ENCODE measurements at places on chromosomes 2 and 18.

GRCh38 chr2:145524303-145524702 lies 1004.4 kb upstream of the ZEB2 start:
- DNase-seq = no peak

GRCh38 chr2:107735201-107735600 lies 91.5 kb upstream of the RGPD4 start:
- DNase-seq = no peak

- no peak for DNase-seq
Measured at GRCh38 chr2:143802871-143803650, 673.8 kb downstream of the ARHGAP15 start.

GRCh38 chr2:52658598-52658997 lies 1109.0 kb upstream of the CHAC2 start:
- no peak for DNase-seq

- no peak for DNase-seq
Measured at GRCh38 chr18:52546686-52547346, 206.8 kb downstream of the DCC start.

DNA sequence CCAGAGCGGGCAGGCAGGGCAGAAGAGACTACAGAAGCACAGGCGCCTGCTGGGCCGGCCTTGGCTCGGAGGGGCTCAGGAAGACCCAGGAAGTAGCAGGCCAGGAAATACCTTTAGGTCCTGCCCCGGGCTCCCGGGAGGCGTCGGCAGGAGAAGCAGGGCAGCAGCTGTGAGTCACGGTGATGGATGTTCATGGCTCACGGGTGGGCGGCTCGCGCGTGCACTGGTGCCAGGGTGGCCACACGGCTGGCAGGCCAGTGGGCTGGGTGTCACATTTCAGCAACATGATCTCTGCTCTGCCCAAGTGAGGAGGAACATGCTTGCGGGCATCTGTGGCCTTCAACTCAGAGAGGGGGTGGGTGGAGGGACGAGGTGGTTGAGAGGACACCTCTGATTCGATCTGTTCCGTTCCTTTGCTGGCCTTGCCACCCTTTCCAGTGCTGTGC lies 139.3 kb downstream of the KLHL29 start:
- no peak for DNase-seq

DNA sequence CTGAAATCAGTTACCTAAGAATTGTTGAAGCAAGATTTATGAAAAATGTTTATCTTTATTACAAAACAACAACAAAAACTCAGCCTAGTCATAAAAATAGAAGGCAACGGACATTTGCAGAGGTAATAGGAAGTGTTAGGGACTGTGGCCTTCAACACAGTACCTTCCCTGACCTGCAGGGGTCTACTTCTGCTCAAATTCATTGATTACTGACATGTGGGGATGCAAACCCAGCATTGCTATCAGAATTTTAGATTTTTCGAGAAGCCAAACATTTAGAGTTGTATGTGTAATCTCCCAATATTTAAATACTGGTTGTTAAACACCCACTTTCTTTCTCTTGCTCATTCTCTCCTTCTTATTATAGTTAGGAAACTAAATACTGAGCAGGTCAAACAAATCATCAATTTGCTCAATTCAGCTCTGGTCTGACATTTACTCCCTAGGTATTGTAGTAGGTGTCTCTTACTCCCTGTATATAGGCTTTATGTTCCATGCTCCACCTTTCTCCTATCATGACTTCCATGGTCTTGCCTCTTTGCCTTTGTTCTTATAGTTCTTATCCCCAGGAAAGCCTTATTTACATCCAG lies 198.5 kb downstream of the UBE2E3 start:
- DNase-seq = no peak

DNA sequence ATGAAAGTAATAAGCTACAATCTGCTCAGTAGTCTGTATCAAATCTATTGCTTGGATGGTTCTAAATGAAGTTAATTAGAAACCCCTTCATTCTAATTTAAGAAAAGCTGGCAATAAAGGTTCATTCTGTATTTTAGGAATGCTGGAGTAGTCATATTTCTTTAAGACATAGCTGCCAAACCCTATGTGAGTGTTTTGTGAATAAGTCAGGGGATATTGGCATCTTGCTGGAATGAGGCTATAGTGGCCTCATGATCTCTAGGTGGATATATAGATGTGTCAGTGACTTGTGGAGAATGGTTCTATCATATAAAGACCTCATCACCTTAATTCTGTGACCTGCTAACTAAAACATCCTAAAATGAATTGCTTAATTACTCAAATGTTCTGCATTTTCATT lies 196.3 kb downstream of the PDE1A start:
- DNase-seq = no peak

DNA sequence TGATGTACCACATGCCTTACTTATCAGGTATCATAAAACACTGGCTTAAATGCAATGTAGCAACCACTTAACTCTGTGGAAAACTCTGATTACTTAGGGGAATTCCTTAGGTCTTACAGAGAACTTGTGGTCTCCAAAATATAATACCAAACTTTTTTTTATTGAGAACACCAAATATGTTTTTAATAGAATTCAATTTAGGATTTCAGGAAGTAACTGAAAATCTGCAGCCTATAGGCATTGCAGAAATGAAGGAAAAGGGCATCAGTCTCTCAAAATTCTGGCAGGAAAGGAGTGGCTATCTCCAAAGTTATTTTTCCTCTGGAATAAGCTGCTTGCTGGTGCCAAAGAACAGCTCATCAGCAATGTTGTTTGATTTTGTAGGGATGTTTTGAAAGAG lies 105.3 kb upstream of the UGP2 start:
- DNase-seq = no peak

DNA sequence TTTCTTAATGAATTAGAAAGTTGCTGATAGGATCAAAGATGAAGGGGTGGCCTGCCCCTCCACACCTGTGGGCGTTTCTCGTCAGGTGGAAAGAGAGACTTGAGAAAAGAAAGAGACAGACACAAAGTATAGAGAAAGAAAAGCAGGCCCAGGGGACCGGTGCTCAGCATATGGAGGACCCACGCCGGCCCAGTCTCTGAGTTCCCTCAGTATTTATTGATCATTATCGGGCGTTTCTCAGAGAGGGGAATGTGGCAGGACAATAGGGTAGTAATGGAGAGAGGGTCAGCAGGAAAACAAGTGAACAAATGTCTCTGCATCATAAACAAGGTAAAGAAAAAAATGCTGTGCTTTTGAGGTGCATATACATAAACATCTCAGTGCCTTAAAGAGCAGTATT lies 144.3 kb downstream of the CCDC102B start:
- no peak for DNase-seq

DNA sequence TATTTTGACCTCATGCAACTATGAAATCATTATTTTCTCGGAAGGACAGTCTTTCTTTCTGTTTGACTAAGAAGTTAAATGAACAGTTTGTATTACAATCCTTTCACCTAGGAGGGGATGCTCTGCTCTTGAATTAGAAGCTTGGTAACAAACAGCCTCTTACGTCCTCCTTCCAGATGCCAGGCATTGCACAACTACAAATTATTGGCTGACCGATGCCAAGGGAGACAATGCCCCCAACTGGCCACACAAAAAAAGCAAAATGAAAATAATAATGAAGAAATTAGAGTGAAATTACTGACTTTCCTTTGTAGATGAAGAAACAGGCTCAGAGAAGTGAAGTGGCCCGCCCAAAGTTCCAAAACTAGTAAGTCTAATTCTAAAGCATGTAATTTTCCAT lies 177.9 kb downstream of the CYRIA start:
- DNase-seq = no peak

DNA sequence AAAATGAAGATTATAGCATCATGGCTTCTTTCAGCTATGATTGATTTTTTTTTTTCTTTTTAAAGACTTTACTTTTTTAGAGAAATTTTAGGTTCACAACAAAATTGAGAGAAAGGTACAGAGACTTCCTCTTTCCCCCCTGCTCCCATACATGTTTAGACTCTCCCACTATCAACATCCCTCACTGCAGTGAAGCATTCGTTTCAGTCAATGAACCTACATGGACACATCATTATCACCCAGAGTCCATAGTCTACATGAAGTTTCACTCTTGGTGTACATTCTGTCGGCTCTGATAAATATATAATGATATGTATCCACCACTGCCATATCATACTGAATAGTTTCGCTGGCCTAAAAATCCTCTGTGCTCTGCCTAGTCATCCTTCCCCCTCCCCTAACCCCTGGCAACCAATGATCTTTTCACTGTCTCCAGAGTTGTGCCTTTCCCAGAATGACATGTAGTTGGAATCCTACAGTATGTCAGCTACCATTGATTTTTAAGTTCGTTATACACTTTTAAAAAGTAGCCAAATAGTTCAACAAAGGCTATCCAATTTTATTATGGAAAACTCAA lies 86.8 kb downstream of the GPD2 start:
- DNase-seq = no peak

DNA sequence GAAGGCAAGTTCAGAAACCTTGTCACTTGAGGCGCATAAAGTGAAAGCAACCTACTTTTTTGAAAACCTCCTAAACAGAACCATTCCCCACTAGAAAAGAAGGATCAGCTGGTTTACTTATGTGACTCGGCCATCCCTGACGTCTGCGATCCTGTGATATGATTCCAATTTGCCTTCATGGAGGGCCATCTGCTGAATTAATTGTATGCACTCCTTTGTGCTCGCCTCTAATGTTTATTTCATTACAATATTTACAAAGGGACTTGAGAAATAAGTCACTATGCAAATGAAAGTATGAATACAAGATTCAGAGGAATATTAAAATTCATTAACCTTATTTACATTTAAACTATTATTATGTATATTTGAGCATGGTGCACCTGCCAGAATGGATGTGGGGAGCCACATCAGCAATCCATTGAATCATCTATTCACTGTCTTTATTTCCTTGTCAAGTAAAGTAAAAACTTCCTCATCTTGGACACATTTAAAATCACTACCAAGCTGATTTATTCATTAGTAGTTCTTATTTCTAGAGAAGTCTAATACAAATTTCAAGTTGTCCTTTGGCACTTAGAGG lies 96.5 kb downstream of the RBM43 start:
- DNase-seq = no peak

DNA sequence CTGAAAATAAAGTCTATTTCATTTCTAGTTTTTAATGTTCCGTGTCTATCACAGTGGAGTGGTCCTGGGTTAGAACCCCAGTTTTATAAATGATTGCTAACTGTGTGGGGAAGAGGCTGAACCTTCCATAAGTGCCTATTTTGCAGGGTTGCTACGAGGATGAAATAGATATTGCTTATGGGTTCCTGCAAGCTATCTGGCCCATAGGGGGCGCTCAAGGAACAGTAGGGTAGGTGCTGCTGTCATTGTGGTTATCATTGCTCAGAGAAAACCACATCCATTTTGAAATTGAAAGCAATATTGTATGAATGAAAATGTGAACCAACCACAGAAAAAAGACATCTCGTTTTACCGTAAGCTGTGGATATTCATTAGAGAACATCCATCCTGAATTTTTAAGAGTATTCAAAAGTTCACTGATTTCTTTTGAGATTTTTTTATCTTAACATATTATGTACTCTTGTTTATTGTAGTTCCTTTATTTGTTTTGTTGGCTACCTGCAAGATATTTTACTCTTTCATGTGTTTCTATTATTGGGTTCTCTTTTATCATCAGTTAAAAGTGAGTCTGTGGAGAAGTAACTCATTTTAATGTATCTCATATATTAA lies 261.6 kb downstream of the NAPG start:
- peak; percentile 65 for DNase-seq

DNA sequence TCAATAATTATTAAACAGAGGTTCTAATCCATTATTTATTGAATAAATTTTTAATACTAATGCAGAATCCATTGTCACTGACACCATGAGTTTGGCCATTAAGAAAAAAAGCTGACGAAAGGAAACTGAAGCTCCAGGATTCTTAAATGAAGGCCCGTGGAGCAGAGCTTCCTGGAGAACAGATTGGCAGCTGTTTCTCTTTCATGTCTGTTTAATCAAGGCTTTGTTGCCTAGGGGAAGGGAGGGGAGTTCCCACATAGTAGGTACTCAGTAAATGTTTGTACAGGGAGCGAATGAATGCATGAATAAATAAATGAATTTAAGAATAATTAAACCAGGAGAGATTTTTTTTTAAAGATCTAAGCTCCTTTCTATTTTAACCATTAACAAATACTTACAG lies 315.1 kb upstream of the KLHL29 start:
- no peak for DNase-seq

GRCh38 chr2:1245193-1245592 lies 168.1 kb upstream of the TPO start:
- DNase-seq = no peak

GRCh38 chr2:10778724-10779115 lies 33.9 kb downstream of the PDIA6 start:
- no peak for DNase-seq

DNA sequence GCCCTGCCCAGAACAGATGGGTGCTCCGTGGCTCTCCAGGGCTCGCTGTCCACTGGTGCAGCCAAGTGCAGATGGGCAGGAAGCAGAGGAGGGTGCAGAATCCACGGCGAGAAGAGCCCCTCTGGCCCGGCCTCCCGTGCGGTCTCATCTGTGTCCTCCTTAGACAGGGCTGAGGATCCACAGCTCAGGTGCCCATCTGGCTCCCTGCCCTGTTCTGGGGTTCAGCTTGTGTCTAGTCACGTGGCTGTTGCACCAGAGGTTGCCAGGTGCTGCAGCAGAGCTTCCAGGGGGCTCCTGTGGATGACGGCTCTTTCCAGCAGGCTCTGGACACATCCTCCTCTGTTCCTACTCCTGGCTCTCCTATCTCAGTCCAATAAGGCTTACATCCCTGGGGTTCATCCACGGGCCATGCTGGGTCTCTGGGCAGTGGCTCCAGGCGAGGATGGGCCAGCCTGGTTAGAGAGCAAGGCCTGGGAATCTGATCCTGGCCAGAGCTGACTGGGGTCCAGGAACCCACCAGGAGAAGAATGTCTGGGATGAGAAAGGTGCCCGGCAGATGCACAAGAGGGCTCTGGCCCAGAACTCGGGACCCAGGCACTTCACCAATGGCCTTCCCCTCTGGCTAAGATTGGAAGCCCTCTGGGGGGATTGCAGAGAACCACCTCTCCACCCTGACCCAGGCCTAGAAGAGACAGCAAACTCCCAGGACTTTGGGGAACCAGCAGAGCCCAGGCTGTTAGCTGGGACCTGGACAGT lies 116.3 kb upstream of the ID2 start:
- DNase-seq = no peak

GRCh38 chr2:30641765-30642345 lies 165.4 kb downstream of the CAPN13 start:
- DNase-seq = no peak

DNA sequence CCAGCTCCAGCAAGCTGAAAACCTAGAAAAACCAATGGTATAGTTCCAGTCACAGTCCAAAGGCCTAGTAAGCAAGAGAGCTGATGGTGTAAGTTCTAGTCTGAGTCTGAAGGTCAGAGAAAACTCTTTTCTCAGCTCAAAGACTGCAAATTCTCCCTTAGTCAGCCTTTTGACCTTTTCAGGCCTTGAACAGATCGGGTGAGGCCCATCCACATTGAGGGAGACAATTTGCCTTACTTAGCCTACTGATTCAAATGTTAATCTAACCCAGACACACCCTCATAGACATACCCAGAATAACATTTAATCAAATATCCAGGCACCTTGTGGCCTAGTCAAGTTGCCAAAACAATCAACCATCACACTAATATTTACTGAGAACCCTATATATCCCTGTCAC lies 110.8 kb upstream of the KCNJ3 start:
- DNase-seq = no peak

Measured in activated T-helper 1 cell treated with anti-CD3 and anti-CD28 coated beads, Interleukin-2, amount 50 U/mL, for 16 hours (primary cell).